GM12864 (cell line): ENCODE measurements at places on chromosomes 6 and 20.

- no peak for DNase-seq
Observed at GRCh38 chr6:160810238-160810637, 108.2 kb downstream of the PLG start.

GRCh38 chr20:25290646-25291431 is 43.0 kb downstream of the PYGB start:
- no peak for DNase-seq

GRCh38 chr6:42756722-42757121 is 10.8 kb upstream of the TBCC start:
- no peak for DNase-seq

GRCh38 chr6:18395856-18396197 is 8.7 kb downstream of the RNF144B start:
- no peak for DNase-seq

- DNase-seq: peak; percentile 42
Observed at GRCh38 chr6:16602035-16602434, 159.2 kb downstream of the ATXN1 start.

GRCh38 chr6:52333840-52334200 is 28.1 kb upstream of the PAQR8 start:
- DNase-seq: no peak

DNA sequence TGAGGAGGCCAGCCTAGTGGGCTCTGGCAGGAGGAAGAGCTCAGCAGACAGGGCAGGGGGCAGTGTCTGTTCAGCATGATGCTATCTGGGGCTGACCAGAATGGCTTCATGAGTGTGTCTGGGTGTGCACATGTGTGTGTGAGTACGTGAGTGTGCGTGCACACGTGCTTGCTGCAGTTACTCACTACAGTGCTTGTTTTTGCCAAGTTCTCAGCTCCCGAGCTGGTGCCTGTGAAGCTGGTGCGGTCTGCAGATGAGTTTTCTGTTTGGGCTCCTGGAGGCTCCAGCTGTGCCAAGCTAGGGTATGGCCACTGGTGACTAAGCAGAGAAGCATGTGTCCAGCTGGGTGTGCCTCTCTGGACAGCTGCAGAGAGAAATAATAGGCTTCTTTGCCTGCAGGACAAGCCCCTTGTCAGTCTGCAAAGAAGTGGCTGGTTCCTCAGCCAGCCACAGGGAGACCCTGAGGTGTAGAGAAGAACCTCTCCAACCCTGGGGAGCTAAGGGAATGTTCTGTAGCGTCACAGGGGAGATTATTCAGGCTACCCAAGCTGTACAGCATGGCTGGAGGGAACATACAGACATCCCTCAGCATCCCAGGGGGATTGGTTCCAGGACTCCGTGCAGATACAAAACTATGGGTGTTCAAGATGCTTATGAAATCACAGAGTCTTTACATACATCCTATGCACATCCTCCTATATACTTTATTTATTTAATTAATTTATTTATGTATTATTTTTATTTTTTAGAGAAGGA is 40.2 kb upstream of the FAM50B start:
- no peak for DNase-seq
